ENCODE measurements at places on chromosomes 5 and 9.

- no peak for DNase-seq
Measured at GRCh38 chr5:175542232-175542965, 64.0 kb downstream of the SFXN1 start.

GRCh38 chr5:101160002-101160401, 256.9 kb upstream of the ST8SIA4 start:
- DNase-seq = peak; percentile 1

- no peak for DNase-seq
Measured at GRCh38 chr5:10625700-10626472, 62.0 kb downstream of the ANKRD33B start.

DNA sequence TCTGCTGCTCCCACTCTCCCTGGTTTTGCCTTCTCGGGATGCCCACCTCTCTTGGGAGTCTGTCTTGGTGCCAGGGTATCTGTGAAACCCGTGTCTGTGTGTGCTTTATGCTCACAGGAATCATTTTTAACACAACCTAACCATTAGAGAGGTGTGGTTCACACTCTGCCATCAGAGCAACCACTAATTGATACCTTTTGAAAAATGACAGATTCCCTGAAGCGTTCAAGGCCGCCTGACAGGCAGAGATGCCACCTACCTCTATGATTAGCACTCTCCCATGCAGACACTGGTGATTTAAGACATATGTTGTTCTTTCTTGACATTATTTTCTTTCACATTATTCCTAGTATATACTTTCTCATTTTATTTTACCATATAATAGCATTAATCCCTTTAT, 207.3 kb upstream of the SGCD start:
- DNase-seq = no peak

- peak; percentile 55 for DNase-seq
Measured at GRCh38 chr5:10250806-10251276, 761 bp downstream of the CCT5 start.

DNA sequence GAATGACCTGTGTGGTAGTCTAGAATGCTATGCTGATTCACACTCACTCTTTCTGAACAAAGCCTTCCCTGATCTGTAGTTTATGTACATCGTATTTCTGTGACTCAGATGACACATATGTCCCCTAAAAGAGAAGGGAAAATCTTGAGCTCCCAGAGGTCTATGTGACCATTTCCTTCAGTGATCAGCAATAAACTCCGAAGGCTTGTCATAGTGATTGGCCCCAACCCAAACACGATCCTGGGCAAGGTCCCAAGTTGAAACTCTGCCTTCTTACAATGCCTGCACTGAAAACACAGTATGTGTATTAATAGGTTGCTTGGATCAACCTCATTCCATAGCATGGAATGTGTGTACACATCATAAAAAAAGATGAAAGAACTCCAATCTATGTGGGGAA, 685.8 kb downstream of the MAT2B start:
- peak; percentile 61 for DNase-seq

GRCh38 chr5:180858586-180858985, 2.5 kb downstream of the ZFP62 start:
- DNase-seq = no peak

DNA sequence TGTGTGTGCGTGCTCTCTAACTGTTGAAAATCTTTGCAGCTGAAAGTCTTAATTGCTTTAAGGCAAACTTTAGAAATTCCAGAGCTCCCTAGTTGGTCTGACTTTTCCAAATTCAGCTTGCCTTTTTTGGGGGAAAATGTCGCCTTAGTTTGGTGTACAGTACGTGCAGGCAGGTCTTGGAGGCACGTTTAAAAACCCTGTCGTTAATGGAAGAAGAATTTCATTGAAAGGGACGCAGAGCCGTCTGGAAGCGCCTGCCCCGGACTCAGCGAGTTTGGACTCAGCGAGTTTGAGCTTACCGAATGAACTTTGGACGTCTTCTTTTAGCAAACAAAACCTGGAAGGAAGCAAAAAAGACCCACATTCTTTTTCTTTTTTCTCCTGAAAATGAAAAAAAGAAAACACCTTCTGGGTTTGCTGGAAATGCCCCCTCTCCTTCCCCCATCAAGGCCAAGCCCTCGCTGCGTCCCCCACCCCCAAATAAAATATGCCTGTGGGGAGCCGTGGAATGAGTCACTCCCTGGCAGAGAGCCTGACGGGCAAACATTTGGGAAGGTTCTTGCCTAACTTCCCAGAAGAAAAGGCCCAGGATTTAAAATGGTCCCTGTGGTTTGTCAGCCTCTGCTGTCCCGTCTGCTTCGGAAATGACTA, 1.5 kb downstream of the NEK6 start:
- peak; percentile 74 for DNase-seq

DNA sequence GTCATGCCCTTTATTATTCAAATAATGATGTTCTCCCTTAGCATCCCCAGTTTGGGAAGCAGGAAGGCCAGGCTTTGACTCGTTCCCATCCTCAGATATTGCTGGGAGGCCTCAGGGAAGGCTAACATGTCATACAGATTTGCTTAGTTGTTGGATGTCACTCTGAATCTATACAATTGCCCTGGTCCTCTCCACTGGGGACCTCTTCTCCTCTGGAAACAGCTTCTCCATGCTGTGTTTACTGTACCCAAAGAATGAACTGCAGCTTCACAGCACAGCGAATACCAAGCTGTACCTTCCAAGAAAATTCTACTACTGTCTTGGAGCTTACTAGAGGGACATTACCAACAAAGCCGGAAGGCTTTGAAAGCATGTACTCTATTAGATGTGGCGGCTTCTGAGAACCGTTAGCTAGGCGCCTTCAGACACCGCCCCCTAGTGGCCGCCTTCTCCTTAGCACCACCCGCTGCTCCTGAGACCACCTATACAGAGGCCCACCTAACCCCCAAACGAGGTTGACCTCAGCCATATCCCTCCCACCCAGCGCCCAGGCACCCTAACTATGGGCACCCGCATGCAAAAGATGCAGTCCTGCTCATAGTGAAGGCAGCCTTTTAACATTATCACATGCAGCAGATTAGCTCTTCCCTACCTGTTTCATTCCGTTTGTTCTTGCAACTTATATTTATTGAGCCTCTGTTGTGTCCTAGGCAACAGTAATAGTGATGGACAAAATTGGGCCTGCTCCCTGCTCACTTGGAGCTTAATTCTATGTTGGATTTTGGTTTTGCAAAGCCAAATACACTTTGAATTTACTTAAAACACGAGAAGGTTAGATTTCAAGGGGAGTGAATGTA, 34.9 kb upstream of the FOXI1 start:
- peak; percentile 67 for DNase-seq

DNA sequence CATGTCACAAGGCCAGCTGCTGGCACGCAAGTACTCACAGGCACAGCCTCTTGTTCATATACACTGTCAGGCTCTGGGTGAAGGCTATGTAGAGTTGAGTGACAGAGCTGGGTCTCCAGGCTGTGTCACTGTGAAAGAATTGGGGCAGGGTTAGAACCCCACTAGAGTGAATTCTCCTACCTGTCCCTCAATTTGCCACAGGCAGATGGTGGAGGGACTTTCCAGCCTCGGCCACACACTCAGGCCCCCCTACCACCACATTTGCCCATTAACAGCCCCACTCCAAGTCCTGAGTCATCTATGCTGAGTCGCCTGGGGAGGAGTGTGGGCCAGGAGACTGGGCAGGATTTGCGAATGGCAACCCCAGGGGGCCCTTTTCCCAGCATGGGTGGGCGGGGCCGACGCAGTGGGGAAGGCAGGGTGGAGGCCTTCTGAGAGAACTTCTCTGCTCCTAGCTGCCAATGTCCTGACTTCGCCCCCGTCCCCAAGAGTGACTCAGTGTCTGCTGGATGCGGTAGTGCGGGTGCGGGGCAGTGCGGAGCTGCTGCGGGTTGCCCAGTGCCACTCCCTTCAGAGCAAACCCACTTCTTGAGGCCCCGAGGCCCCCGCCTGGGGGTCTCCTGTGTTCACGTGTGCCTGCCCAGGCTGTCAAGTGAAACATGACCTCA, 50.3 kb upstream of the PSD2 start:
- DNase-seq = peak; percentile 89

DNA sequence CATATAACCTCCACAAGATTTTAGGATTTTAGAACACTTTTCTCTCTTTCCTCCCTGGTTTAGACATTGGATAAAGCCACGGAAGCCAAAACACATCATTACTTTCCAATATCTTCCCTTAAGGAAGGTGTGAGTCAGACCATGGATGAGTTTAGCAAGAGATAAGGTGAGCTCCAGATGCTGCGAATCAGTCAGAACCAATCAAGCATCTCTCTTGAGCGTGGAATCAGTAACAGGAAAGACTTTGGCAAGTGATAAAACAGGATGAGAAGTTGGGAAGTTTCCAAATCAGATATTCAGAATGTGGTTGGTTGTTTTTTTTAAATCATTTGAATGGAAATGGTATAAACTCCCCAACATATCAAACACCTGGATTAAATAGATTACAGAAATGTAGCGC, 397.8 kb downstream of the EFNA5 start:
- DNase-seq = no peak

DNA sequence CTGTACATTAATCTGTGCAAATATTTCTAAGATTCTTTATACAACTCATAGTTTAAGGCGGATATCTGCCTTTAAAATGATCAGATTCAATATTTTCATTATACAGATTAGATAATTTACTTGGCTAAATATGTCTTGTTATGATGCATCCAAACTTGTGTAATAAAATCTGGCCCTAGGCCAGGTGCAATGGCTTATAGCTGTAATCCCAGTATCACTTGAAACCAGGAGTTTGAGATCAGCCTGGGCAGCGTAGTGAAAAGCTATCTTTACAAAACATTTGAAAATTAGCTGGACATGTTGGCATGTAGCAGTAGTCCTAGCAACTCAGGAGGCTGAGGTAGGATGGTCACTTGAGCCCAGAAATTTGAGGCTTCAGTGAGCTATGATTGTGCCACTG, 2002.2 kb upstream of the ACO1 start:
- peak; percentile 1 for DNase-seq

- peak; percentile 62 for DNase-seq
Measured at GRCh38 chr9:111287127-111287526, 42.9 kb downstream of the OR2K2 start.

DNA sequence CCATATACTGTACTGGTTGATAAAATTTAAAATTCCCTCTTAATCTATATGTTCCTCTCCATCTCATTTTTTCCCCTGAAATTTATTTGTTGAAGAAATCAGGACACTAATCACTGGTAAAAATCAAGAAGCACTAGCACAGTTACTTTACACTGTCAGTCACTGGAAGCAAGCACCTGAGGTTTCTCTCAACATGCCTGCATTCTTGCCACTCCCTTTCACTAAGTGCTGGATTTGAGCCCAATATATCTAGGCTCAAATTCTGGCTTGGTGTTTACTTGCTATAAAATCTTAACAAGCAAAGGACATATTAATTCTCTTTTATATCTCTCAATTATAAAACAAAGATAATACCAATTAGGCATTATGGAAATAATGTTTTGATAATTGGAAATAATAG, 58.6 kb downstream of the DIAPH1 start:
- DNase-seq = peak; percentile 63

- DNase-seq = no peak
Measured at GRCh38 chr5:137636830-137637714, 98.8 kb downstream of the KLHL3 start.

DNA sequence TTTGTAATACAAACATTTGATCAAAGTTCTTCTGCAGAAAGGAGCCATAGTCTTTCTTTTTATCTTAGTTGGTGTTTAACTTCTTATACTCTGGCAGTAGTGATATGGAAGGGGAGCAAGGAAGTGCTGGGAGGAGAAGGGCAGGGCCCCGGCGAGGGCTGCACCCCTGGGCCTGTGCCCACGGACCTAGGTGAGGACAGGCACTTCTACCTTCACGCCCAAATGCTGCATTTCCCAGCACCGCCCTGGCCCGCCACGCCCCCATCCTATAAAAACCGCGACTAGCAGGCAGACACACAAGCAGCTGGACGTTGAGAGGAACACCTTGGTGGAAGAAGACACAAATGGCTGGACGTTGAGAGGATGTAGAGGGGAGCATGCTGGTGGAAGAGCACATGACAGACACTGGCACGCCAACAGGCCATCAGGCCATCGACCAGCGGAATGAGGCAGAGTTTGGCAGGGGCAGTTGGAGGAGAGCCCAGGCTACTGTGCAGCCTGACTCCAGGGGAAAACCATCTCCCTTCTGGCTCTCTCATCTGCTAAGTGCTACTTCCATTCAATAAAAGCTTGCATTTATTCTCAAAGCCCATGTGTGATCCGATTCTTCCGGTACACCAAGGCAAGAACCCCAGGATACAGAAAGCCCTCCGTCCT, 81.5 kb upstream of the C9orf72 start:
- no peak for DNase-seq

DNA sequence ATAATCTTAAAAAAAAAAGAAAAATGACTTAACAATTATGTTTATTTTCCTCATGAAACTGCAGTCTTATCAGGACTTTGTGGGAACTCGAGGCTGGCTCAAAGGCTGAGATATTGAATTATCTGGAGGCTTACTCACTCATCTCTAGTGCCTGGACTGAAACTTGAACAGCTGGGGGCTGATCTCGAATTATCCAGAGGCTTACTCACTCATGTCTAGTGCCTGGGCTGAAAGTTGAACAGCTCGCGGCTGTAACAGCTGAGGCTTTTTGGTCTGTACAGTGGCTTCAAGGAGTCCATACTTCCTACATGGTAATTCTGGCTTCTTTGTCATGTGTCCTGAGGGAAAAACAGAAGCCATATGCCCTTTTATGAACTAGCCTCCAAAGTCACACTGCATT, 371.9 kb downstream of the CETN3 start:
- peak; percentile 85 for DNase-seq

- no peak for DNase-seq
Measured at GRCh38 chr9:100058699-100059579, 39.9 kb downstream of the ERP44 start.

- no peak for DNase-seq
Measured at GRCh38 chr5:122301016-122301415, 11.0 kb upstream of the SNCAIP start.

DNA sequence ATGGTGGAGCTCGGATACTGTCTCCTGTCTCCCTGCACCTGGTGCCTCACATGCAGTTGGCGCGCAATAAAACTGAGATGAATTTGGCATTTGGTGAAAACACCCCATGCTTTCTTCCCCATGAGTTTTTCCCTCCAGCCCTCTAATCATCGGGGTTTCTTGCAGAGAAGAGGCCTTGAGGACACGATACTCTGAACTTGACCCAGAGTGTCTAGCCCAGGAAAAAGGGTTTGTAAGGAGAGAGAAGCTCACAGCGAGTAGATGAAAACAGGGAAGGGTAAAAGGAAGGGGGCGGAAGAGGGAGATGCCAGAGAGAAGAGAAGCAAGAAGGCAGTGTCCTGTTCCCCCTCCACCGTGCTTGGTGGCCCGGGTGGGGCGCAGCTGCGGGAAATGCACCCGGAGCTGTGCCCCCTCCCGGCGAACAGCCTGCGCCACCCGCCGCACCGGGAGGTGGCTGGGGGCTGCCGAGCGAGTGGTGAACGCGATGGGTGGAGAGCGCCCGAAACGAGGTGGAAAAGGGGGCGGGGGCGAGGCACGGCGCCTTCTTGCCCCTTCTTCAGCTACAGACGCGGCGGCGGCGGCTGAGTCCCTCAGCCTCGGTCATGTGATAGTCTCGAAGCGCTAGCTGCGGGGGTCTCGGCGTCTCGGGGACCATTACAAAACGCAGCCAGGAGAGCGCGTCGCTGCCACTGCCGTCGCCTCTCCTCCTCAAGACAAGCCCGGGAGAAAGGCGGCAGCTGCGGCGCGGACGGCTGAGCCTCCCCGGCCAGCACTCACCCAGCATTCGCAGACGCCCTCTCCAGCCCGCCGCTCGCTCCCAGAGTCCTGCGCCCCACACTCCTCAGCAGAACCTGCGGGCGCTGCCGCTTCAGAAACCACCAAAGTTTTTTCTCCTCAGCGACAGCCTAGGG, 1.1 kb upstream of the FOXB2 start:
- DNase-seq = no peak

GRCh38 chr5:146884066-146884626, 5.6 kb upstream of the PPP2R2B start:
- no peak for DNase-seq

GRCh38 chr9:134833294-134833880, 47.2 kb upstream of the FCN2 start:
- DNase-seq = no peak
